ENCODE measurements at places on chromosomes 5 and 9. TPM values are rescaled to one million over a fixed set of nuclear protein-coding genes. Genes with fewer than 3 reads are reported as not detected.

DNA sequence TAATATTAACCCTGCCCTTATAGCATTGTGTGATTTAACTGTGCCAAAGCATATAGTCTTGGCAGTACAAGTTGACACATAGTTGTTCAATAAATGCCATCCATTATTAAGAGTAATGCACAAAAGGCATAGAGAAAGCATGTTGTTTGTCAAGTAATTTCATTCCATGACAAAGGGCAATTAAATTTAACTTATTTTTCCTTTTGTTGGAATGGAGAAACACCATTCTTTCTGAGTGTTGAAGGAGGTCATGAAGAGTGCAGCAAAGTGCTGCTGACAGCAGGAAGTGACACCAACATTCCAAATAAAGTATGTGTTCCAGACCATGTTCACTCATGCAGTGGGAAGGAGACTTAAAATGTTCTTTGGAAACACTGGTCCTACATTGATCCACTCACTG, 29.1 kb downstream of the ANKDD1B start:
- peak; percentile 83 for DNase-seq

DNA sequence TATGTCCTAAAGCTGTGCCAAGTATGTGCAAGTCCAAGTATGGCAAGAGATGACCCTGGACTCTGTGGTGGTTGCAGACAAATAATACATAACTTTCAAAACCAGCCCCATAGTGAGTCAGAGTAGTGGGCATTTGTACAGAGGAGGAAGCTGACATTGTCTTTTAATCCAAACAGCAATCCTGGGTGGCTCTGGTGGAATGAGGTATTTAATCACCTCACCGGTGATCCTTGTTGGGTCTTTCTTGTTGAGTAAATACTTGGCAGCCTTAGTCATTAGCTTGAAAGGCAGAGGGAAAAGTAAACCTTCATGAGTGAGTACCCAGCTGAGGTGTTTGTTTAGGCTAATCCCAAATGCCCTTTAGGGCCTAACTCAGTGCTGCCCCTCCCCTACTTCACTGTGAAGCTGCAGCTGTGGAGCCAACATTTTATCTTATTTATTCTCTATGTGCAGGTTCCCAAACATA, 148.7 kb upstream of the SLC12A2 start:
- DNase-seq: peak; percentile 17

DNA sequence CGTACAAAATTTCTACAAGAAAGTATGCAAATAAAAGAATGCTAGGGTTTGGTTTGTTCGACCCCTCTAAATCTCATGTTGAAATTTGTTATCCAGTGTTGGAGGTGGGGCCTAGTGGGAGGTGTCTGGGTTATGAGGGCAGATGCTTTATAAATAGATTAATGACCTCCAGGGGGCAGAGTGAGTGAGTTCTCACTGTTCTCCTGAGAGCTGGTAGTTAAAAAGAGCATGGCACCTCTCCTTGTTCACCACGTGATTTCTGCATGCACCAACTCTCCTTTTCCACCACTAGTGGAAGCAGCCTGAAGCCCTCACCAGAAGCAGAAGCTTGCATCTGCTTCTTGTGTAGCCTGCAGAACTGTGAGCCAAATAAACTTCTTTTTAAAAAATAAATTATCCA, 50.4 kb upstream of the FAM170A start:
- peak; percentile 25 for DNase-seq

- DNase-seq: no peak
These were observed 6.5 kb downstream of the ADAMTS16 start for GRCh38 chr5:5146530-5147160.

DNA sequence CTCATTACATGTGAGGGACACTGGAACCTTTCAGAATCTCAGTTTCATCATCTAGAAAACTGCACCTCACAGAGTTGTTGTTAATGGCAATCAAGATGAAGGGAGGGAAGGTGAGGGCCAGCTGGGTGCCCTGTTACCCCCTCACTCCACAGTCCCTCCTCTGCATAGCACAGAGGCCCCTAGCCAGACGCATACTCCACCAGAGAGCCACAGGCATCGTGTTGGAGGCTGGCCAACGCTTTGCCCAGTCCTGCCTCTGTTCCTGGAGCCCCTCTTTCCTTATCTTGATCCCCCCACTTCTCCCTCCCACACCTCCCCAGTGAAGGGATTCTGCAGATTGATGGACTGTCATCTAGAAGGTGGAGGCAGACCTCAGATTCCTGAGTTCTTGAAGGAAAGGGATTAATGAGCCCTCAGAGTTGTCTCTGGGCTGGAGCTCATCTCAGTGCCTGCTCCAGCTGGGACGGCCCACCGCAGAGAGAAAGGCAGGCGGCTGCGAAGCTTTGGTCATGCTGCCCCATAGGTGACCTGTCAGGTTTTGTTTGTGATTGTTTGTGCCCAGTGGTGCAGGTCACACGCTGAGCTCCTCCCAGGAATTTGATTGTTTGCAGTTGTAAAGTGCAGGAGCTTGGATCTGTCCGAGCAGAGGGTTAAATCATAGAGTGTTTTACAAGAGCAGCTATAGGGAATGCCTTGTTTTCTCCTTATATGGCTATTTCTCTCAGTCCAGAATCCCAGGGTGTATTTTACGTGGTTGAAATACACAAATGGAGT, 487.3 kb downstream of the CCDC171 start:
- no peak for DNase-seq

- DNase-seq: no peak
These were observed 164.8 kb downstream of the ZSWIM6 start for GRCh38 chr5:61496860-61497259.

DNA sequence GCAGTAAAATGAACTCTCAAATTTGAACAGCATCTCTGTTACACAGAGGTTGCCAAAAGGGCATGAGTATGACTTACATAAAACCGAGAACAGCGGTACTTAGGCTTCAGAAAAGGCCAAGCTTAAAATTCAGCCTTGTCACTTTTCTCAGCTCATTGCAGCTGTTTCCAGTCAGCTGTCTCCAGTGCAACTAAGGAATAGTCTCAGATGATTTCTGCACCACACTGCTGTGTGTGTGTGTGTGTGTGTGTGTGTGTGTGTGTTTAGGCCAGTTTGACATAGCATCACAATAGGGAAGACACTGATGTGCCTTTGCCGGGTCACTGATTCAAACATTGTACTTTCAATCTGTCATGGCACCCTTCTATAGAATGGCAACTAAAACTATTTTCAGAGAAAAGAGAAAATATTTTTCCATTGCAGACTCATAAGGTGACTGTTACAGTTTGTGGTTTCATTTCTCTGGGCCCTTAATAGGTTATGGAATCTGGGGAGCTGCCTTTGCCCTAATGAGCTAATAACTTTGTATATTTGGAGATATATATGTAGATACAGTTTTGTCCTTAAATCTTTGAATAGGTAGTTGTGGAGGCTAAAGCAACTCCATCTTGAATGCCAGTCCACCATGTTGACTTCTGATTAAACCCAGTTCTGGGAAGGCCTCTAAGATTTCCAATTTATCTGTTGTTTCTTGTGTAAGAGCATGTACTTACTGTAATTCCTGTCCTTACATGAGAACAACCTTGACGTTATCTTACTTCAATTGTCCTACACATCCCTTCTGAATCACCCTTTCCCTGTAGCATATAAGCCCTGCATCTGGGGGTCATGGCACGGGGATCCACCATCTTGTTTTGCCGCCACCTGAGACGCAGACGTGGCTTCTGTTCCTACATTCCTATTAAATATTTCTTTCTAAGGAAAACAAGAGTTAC, 4.5 kb downstream of the LSM11 start:
- DNase-seq: no peak

GRCh38 chr5:158139161-158139560, 280.2 kb upstream of the CLINT1 start:
- DNase-seq: no peak

- no peak for DNase-seq
These were observed 106.1 kb downstream of the PCSK1 start for GRCh38 chr5:96326902-96327301.

GRCh38 chr5:39618391-39618790, 193.6 kb upstream of the DAB2 start:
- DNase-seq: peak; percentile 69

DNA sequence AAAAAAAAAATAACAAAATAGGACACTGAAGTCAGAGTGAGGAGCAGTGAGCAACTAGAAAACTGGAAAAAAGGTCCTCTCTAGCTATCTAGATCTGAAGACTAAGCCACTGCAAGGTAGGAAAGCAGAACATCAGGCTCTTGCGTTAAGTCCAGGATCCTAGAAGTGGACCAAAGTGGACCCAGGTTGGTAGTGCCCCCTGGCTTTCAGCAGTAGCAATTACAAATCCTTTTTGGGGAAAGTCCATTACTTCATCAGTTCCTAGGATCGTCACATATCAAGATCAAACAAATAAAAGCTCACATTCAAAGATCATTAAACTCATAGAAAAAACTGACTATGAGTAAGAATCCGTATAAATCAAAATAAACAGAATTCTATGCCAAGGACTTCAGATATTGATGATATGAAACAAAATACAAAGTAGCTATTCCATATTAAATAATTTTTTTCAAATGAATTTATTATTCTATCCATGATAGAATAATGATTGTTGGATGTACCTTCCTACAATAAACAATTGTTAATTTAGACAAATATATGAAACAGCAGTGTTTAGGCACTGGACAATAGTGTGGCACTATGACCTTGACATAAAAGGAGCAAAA, 6.5 kb upstream of the RICTOR start:
- peak; percentile 73 for DNase-seq

DNA sequence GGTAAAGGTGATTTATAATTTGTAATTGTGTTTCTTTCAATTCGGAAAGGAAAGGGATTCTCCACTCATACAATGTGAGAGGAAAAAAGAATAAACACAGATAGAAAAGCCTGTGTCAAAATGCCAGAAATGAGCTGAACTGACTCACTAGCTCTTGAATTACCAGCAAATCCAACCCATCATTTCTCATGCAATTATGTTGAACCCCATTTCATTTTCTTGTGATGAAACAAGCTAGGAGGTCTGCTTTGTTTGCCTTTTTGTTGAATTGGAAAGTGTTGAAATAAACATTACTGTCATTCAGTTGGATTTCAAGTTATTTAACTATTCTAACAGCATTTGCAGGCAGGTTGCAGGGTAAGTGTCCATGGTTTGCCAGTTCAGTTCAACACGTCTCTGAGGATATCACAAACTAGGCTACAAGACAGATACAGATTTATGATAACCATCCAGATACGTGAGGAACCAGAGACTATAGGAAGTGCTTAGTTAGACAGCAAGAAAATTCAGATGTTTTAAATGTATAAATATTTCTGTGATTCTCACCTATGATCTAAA, 547.2 kb downstream of the MAT2B start:
- DNase-seq: peak; percentile 2

- DNase-seq: peak; percentile 38
These were observed 27.8 kb downstream of the RECK start for GRCh38 chr9:36064448-36065037.

DNA sequence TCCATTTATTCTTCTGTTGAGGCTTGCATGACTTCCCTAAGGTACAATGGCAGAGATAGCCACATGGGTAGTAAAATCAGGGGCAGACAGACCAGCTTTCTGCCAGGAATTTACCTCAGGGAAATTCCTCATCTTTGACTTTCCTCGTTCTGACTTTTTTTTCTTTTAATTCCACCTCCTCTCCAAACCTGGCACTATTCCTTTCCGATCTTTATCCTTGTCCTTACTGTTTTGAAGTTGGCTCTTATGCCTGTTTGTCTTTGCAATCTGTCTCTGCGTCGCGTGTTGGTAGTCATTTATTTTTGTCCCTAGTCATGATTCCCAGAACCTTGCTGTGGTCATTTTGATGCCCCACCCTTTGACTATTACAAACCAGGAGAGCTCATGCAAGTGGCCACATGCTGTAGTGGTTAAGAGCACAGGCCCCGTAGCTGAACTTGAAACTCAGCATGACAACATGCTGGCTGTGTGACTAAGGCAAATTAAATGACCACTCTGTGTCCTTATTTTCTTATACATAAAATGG, 19.0 kb downstream of the TMC1 start:
- no peak for DNase-seq

- no peak for DNase-seq
These were observed 1.3 kb downstream of the EIF4EBP3 start for GRCh38 chr5:140548791-140549190.

- no peak for DNase-seq
These were observed 35.9 kb downstream of the FBXW2 start for GRCh38 chr9:120757026-120757913.

GRCh38 chr5:17272111-17272510, 54.7 kb downstream of the BASP1 start:
- DNase-seq: no peak

GRCh38 chr9:92353051-92353450, 27.3 kb downstream of the CENPP start:
- DNase-seq: no peak

DNA sequence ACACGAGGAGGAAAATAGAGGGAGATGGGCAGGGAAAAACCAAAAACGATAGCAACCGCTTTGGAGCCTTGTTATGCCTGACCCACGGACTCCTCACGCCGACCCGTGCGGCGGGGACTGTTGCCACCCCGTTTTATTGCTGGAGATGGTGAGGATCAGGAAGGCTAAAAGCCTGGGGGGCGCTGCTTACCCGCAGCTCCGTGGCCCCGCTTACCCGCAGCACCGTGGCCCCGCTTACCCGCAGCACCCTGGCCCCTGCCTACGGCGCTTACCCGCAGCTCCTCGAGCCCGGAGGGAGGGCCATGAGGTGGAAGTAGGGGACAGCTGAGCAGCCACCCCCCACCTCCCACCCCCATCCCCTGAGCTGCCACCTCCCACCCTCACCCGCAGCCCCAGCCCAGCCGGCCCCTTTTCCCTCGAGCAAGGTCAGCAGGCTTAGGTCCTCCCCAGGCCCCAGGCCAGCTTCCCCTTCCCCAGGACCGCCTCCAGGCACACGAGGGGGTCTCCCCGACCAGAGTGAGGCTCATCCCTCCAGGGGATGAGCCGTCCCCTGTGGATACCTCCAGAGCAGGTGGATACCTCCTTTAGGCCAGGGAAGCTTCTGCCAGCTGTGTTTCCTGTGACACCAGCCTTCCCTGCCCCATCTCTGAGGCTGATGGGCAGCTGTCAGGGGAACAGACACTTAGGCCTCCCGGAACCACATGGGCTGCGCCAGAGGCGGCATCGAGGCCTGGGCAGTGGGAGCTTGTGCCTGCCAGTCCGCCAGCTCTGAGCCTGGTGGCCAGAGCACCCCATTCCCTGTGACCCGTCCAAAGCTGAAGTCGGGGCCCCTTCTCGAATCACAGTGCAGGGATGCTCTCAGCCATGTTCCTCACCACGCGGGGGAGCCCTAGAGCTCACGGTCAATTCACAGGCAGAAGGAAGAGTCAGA, 92.3 kb downstream of the LMX1B start:
- peak; percentile 28 for DNase-seq

DNA sequence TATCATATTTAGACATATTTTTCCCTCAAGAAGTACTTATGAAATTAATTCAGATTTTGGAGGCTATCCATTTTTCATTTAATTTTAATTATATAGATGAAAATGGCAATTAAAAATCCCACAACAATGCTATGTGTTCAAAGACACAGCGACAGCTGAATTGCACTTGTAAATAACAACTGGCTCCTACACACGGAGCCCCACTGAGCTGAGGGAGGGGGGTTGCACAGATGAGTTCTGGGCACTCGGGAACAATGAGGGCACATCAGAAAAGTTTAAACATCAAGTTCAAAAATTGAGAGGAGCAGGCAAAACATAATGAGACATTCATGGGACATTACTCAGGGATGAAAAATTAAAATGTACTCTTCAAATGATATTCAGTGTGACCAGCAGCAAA, 104.9 kb downstream of the MARCHF3 start:
- no peak for DNase-seq

The SIT1 gene
- total RNA-seq: not detected

The CCNO gene
- 0.88 TPM for total RNA-seq

The TMEFF1 gene
- total RNA-seq: 14.6 TPM

The INIP gene
- 27.6 TPM for total RNA-seq

The TNC gene
- not detected for total RNA-seq

The CER1 gene
- not detected for total RNA-seq

The PCDH12 gene
- 20.4 TPM for total RNA-seq

The AQP7 gene
- total RNA-seq: 3.7 TPM

The TMEM174 gene
- total RNA-seq: not detected

Measured in endothelial cell of umbilical vein (primary cell).